ENCODE measurements at places on chromosomes 13 and 19. TPM values are rescaled to one million over a fixed set of nuclear protein-coding genes. Genes with fewer than 3 reads are reported as not detected.

The ANKLE1 gene
- 17.4 TPM for total RNA-seq

- DNase-seq = no peak
- no peaks in the 10 kb centered on the region for H3K27me3 ChIP-seq
- H3K36me3 ChIP-seq = no peaks in the 10 kb centered on the region
- H3K4me1 ChIP-seq = no peaks in the 10 kb centered on the region
Observed at GRCh38 chr19:23795462-23795861, 36.8 kb upstream of the ZNF681 start.

DNA sequence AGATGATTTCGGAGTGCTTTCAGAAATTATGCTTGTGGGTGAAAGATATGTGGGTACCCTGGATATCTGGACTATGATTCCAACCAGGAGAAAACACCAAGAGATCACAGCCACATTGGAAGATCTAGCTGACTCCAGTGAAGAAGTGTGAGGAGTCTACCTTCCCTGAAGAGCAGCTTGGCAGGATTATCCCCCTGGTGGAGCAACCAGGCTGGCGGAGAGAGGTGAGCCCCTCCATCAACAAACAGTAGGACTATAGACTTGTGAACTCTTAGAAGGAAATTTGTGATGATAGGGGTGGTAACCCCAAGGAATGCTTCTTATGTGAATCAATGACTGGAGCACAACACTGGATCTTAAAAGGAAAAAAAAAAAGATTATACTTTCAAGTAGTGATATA is 47.8 kb upstream of the DIAPH3 start:
- no peak for DNase-seq
- no peak overlapping the region for H3K4me3 ChIP-seq
- no peaks in the 10 kb centered on the region for H3K36me3 ChIP-seq
- H3K4me1 ChIP-seq = no peaks in the 10 kb centered on the region

DNA sequence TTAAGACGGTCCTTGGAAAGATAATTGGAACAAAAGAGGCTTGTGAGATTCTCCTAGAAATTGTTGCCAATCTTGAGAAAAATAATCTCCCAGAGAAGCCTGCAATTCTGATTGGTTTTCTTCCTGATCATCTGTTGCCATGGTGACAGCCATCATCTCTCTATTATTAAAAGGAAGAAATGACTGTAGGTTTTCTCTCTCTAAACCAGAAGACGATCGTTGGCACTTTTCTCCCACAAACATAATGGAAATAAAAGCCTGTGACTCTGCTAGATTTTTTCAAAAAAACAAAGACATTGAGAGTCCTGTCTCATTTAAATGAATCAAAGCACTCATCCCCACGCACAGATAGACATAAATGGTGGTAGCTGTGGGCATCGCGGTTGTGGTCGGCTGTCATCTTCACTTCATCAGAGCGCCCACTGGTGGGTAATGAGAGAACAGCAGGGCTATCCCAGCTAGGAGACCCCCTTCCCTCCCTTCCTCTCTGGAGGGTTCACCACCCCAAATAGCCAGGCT is 21.7 kb upstream of the CALM3 start:
- H3K36me3 ChIP-seq = no peaks in the 10 kb centered on the region
- no peaks in the 10 kb centered on the region for H3K27me3 ChIP-seq
- no peak overlapping the region for H3K4me3 ChIP-seq
- H3K4me1 ChIP-seq = no peaks in the 10 kb centered on the region

- H3K27ac ChIP-seq = no peak overlapping the region
- H3K27me3 ChIP-seq = no peaks in the 10 kb centered on the region
- no peaks in the 10 kb centered on the region for H3K4me1 ChIP-seq
- H3K4me3 ChIP-seq = no peak overlapping the region
- DNase-seq = no peak
Observed at GRCh38 chr19:9060564-9061340, 26.1 kb upstream of the OR1M1 start.

DNA sequence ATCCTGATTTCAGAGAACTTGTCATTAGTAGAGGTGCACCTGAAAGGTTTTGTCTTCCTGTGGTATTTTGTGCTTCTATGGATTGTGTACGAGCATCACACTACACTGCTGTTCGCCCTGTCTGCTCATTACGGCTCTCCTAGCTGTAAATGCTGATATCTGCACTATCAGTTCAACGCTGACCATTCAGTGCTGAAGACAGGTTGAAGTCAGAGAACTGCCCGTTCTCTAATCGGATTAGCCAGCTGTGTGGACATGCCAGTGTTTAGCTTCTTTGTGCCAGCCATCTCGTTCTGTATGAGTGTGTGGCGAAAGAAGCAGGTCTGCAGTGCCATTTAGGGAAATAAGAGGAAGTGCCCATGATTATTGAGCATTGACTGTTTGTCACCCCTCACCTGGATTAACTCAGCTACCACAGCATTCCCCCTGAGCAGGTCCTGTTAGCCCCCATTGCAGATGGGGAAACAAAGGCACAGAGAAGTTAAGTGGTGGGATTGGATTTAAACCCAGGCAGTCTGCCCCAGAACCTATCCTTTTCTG is 21.6 kb upstream of the C1QTNF9 start:
- H3K4me3 ChIP-seq = no peak overlapping the region
- no peaks in the 10 kb centered on the region for H3K27me3 ChIP-seq
- no peak overlapping the region for H3K27ac ChIP-seq
- H3K36me3 ChIP-seq = no peaks in the 10 kb centered on the region
